ENCODE measurements at places on chromosomes 1 and 21.

- DNase-seq, result peak; percentile 64
Observed at GRCh38 chr1:222096883-222097282, 355.0 kb upstream of the DUSP10 start.

DNA sequence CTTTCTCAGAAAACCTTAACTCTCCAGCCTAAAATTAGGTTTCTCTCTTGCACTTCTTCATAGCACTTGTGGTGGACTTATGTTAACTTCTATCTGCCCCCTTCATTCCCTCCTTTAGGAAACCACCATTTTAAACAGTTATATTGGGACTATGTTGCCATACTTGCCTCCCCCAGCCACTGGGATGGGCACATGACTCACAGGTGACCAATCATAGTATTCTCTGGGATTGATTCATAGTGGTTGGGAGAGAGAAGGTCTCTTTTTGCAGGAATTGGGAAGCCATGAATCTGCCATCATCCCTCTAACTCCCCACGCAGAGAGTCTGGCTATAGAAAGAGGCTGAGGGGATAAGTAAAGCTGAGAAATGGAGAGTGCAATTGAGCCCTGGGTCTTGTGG lies 50.4 kb upstream of the NRDC start:
- DNase-seq, result peak; percentile 16

DNA sequence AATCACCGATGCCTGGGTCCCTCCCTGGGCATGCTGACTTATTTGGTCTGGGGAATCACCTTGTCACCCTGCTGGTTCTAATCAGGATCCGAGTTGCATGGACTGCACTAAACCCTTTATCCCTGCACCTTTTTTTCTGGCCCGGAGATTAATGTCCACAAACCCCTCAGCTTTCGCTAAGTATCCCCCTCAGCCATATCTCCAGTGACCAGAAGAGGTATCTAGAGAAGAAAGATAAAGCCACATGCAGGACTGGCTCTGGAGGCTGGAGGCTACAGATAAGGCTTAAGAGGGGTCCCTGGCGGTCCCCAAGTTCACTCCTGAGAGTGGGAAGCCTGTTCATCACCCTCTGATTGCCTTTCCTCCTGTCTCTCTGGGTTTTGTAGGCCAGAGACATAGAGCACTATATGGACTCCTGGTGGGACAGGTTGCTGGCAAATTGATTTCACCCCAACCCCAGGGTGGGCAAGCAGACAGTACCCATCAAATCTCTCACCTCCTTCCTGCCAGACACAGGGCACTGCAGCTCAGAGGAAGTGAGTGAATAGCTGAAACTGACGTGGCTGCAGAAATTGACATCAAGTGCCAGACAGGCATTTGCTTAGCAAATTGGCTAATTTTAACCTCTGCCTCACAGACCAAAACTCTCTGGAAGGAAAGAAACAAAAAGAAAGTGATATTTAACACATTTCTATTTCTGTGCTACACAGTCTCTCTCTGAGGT lies 38.8 kb downstream of the HMGB4 start:
- no peak for DNase-seq

DNA sequence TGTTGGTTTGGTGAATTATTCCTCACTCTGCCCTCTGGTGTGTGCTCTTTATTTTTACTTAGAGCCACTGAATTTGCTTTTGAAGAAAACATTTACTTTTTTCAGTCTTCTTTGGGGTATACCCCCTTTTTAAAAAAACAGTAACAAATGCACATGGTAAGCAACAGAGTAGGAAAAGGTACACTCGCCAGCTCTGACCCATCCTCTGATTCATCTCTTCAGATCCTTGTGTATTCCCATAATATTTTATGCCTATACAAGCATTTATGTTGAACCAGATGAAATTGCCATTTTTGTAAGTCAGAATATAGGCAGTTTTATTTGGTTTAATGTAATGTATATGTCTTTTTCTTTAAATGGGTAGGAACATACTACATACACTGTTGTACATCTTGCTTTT lies 28.3 kb downstream of the TTC3 start:
- peak; percentile 45 for DNase-seq

DNA sequence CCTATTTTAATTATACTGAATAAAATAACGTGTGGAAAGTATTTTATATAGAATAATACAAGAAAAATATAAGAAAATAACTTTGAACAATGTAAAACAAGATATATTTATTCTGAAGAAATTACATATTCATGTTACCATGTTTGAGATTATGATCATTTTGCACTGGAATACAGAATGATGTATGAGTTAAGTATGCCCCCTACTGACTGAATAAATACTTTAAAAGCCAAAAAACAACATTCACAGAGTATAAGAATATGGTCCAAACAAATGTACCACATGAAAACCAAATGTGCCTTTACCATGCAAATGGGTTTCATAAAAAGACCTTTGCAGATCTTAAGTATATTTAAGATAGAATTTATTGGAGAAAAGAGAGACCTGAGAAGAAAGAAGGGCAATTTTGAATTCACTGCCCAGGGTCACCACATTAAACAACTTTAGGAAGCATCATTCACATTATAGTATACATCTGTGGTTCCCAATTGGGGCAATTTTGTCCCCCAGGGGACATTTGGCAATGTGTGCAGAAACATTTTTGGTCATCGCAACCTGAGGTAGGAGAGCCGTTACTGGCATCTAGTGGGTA lies 136.6 kb upstream of the GFI1 start:
- no peak for DNase-seq

DNA sequence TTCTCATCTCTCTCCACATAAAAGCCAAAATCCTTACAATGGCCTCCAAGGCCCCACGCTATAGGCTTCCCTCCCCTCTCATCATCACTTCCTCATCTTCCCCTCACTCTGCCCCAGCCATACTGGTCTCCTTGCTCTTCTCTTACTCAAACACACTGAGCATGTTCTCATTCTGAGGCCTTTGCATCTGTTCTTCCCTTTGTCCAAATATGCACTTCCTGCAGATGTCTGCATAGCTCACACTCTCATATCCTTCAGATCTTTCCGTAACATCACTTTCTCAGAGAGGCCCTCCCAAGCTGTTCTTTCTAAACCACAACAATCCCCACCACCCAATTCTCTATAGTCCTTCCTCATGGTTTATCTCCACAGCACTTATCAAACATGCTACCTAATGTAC lies 284.1 kb downstream of the HHIPL2 start:
- no peak for DNase-seq

- no peak for DNase-seq
Observed at GRCh38 chr1:212959266-212960220, 9.2 kb downstream of the VASH2 start.

DNA sequence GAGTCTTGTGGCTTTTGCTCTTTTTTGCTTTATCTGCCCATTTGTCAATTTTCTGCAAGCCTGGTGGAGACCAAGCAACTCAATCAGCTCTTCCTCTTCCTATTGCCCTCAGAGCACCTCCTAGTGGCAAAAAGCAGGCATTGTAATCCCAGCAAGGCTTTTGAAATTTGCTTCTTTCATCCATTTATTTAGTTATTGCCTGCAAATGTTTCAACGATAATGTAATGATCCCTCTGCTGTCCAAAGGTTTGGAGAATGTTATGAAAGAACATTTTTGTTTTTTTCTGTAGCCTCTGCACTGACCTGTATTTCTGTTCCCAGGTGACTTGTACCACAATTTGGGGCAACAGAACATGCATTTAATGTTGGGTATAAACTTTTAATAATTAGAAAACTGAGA lies 127.8 kb downstream of the GABPA start:
- DNase-seq, result peak; percentile 66

DNA sequence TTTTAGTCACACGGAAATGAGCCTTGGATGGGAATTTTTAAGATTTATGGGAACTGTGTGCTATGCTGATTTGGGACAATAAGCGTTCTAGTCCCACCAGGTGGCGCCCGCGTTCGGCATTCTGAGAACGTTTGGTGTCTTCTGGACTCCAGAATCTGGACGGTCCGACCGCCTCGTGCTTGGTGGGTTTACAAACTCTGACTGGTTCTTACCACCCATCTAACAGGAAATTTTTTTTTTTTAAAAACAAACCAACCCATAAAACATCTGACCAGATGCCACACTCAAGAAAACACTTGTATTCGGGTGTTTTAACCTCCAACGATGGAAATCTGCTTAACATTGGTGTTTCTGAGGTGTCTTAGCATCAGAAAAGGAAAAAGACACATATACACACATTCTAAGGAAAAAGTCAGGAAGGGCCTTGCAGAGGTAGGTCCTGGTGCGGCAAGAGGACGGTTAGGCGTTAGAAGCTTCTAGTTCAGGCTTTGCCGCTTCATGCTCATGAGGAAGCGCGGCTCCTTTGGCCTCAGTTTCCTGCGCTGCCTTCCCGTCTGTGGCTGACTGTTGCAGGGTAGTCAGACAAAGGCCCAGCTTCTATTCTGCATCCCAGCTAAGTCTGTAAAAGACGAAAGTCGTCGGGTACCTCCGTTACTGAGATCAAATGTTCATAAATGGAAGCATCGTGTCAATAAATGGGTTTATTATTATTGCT lies 814 bp upstream of the DYRK3 start:
- DNase-seq, result peak; percentile 89

GRCh38 chr1:89310505-89310904 lies 37.8 kb upstream of the GBP5 start:
- peak; percentile 12 for DNase-seq

- no peak for DNase-seq
Observed at GRCh38 chr1:244633140-244633539, 19.8 kb upstream of the DESI2 start.

GRCh38 chr1:110559157-110559556 lies 40.2 kb upstream of the KCNA10 start:
- peak; percentile 49 for DNase-seq

GRCh38 chr1:100077531-100077930 lies 55.2 kb downstream of the SASS6 start:
- no peak for DNase-seq

Measured in epithelial cell of esophagus (primary cell).